ENCODE measurements at places on chromosomes 6 and 20.

GRCh38 chr20:44231713-44232468 is 15.2 kb upstream of the GDAP1L1 start:
- DNase-seq: peak; percentile 4

DNA sequence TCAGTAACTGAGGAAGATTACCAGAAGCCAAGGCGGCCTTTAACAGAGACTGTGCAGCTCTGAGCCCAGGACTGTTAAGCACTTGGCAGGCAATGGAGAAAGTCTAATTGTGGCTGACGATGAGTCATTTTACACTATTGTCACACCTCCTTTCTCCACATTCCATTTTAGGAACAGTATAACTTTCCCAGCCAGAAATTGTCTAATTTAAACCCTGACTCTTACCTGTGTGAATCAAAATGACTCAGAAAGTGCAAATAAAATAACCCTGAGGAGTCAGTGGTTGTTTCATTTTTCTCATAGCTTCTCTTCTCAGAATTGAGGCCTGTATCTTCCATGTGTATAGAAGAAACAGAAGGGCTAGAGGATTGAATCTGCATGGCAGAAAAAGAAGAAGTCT is 40.0 kb upstream of the OPN5 start:
- DNase-seq: peak; percentile 12

GRCh38 chr6:113050979-113051378 is 703.8 kb downstream of the RFPL4B start:
- DNase-seq: no peak

- DNase-seq: peak; percentile 83
Observed at GRCh38 chr20:19784511-19785172, 26.6 kb downstream of the RIN2 start.

GRCh38 chr6:56874328-56874727 is 80.6 kb upstream of the BEND6 start:
- no peak for DNase-seq

DNA sequence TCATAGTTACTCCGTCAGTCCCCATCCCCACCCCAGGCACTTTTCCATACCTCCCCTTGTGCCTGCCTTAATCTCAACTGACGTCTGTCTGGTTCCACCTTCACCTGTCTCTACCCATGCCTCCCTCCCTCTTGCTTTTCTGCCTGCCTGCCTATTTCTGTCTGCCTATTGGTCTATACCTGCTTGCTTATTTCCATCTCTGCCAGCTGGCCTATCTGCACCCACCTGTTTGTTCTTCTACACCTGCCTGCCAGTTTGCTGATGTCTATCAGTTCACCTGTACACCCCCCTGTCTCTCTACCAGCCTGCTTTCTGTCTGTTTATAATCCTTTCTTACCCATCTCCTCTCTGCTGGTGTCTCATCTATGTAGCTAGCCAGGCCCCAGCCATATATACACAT is 87.5 kb downstream of the RALGAPA2 start:
- no peak for DNase-seq

DNA sequence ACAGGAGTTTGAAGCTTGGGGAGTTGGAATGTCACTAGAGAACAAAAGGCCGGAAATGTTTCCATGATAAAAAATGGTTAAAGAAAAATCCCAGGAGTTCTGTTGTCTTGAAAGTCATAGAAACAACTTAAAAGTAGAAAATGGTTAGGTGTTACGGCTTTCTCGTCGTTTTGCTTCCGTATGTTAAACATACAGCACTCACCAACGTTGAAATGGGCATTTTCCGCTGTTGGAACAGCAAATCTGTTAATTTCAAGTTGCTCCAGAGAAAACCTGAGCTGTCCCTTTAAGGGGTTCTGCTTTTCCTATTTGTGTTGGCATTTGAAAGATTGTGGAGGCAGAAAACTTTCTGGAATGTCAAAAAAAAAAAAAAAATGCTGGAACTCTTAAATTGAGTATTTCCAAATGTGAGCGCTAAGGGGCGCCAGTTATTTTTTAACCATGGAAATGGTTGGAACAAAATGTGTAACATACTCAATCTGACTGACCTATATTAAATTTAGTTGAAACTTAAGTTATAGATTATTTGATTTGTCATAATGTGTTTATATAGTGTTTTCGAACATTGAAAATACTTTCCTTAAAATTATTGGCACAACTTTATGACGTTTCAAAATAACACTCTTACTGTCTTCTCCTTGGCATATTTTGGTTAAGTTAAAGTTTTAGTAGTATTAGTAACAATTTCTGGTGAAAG is 2.2 kb downstream of the QKI start:
- DNase-seq: peak; percentile 90

GRCh38 chr20:20362774-20363433 is 5.0 kb upstream of the INSM1 start:
- no peak for DNase-seq

DNA sequence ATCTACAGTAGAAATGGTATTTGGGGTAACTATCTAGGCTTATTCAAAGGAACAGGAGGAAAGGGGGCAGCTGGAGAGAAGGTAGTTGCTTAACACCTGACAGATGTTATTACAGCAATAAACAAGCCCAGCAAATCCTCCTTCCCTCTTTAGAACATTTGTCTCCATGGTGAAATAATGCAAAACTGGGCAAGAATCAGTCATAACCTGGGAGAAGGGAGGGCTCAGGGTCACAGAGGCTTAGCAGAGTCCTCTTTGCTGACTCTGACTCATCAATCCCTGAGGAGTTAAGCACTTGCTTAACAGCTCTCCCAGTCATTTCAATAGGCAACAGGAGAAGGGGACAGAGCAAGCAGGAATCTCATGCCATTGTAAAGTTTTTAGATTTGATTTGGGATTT is 230.3 kb downstream of the IBTK start:
- DNase-seq: peak; percentile 87

DNA sequence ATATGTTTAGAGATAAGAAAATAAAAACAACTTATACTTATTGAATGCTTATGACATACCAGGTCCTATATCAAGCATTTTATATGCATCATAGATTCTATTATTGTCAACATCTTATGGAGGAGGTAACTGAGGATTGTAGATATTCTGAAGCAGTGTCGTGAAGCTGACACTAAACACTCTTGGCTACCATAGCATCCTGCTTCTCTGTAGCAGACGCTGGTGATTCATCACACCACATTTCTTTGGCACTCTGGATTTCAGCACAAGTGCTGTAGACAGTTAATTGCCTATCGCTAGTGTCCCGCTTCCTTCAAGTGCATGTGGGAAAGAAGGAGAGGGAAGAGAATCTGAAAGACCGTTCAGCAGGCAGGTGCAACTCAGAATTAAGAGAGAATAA is 317.1 kb downstream of the PLCB1 start:
- peak; percentile 61 for DNase-seq

DNA sequence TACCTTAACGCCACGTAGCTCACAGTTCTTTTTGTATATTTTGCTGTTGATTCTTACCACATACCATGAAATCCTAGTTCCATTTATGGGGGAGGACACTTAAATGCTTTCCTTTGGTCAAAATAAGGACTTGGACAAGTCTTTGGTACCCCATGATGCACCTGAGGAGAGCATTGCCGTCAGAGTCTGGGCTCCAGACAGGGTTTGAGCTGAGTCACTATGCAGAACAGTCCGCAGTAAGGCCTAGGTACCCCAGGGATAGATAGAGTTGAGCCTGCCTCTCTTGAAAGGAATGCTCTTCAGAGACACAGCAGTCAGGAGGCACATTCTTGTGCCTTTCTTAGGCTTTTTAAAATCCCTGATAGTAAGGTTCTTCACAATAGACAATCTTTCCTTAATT is 6.0 kb downstream of the PARD6B start:
- DNase-seq: no peak

DNA sequence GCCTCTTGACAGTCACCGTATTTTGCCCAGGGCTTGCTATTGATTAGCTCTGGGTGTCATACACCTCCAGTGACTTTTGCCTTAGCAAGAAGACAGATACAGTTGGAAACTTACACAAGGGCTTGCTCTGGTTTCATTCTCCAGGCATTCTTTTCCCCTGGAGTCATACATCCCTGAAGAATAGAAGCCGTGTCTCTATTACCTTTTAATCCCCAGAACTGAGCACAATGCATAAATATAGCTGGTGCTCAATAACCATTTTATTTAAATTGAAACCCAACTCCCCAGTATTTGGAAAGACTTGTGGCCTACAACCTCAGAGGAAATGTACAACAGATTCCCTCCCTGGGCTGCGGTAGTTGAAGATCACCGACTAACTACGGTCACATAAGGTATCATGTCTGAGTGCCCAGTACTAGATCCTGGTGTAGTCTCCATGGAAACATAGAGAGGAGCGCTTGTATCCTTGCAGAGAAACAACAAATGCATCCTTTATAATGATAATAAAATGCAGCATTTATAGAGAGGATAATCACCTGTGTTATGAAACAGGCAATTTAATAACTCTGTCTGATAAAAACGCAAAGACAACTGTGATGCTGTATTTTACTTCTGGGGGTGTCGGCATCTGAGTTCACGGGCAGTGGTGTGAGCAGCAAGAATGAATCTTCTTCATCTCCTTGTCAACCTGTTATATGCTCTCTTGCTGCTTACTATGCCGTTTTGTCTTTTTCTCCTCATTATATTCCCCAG is 401.2 kb upstream of the AGPAT4 start:
- no peak for DNase-seq

DNA sequence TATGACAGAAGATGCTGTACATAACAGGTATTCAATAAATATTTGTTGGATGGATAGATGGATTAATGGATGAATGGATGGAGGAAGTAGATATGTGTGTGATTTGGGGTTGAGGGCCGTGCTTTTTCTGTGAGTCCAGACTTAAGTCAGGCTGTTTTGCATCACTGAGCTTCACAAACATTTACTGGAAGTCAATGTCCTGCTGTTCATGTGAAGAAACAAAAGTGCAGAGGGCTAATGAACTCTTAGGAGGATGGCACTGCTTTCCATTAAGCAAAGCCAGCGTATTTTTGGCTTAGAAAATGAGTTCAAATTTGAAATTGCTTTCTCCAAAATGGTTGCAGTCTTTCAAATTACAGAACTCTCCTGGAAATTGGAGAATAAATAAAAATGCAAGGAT is 260.6 kb upstream of the SASH1 start:
- DNase-seq: no peak

Data from fibroblast of skin of right biceps (primary cell).